Non-pigmented ciliary epithelial cell (primary cell): ENCODE measurements at places on chromosomes 2 and 18.

DNA sequence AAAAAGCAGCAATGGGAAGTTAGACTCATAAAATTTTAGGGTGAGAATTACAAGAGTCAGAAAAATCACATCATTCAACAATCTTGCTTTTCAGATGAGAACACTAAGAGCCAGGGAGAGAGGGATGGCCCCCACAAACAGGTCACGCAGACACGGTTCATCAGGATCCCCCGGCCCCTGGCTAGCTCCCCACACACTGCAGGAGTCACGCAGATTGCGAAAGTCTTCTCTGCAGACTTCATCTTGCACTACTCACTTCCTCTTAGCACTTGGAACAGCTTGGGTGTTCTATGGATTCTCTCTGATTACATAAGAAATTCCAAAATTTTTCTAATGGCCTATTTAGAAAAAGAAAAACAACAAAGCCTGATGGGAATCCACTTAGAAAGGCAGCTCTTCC is 21.6 kb upstream of the SULT1C2 start:
- no peak for DNase-seq

- DNase-seq = peak; percentile 98
These were observed 222.1 kb downstream of the MTX2 start for GRCh38 chr2:176491172-176491904.

DNA sequence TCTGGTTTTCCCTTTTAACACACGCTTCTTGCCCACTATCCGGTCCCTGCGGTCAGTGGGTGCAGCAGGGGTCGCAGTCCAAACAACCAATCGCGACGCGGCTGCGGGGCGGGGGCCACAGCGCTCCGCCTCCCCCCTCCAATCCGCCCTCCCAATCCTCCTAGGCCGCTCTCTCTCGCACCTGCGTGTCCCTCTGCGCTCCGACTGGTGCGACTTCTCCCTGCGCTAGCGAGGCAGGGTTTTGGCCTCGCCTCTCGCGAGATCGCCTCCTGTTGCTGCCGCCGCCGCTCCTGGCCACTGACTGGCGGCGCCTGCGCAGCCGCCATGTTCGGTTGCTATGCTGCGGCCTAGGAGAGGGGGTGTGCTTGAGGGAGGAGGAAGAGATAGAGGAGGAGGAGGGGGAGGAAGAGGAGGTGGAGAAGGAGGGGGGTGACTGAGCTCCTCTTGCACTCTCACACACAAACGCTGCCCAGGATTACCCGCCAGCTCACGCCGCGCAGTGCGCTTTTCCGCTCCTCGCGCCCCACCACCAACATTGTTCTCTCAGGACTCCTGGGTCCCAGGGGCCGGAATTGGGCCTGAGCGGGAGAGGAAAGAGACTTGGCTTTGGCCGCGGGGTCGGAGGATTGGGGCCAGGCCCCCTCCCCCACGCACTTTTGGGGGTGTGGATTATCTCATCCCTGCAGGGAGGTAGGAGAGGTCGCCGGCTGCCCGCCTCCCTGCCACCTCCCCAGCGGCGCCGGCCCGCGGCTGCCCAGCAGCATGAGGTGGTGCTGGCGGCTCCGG is at the start of gene PTPN4:
Gene PTPN4, plus strand, starts transcription at position 472 of the 786 bp plus-strand sequence. CDS start 49,932 bp downstream, outside the sequence.
- peak; percentile 89 for DNase-seq

- no peak for DNase-seq
These were observed 142.0 kb upstream of the MMADHC start for GRCh38 chr2:149729586-149729985.

GRCh38 chr2:238387332-238387731 is 39.4 kb upstream of the ASB1 start:
- DNase-seq = no peak

GRCh38 chr2:101962309-101962708 is 29.5 kb upstream of the IL1R2 start:
- no peak for DNase-seq

DNA sequence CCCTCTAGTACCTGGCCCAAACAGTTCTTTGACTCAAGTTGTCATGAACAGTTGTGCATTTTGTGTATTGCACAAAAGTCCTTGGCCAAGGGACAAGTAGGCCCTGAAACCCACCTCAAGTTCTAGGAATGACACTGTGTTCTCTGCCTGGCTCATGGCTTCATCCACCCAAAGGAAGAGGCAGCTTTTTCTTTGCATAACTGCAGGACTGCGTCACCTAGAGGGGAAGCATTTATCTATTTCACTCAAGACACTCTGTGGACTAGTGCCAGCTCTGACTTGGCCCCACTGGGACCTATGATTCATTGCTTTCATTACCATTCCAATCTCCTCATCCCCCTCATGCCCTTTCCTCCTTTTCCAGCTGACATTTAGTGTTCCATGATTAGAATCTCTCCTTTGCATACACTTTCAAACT is 119.3 kb upstream of the SIX2 start:
- DNase-seq = peak; percentile 87
